ENCODE measurements at places on chromosomes 3 and 15.

DNA sequence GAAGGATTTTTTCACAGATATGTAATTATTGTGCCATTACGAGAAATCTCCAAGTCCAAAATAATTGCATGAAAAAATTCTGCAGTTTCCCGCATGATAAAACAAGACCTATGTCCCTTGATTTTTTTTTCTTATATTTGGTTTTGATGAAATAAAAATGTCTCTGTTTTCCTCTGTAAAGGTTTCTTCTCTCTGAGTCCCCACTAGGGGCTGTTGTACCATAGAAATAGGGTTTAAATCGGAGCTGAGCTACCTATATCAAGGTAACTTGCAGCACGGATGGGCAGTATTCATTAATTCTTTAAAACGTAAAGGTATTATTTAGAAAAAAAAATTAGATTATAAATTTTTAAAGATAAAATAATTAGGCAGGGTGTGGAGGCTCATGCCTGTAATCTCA, 66.6 kb upstream of the IGF1R start:
- no peak for DNase-seq

- no peak for DNase-seq
Measured at GRCh38 chr3:45312836-45313493, 75.4 kb upstream of the LARS2 start.

- DNase-seq: no peak
Measured at GRCh38 chr15:64915518-64916227, 4.0 kb downstream of the ANKDD1A start.

DNA sequence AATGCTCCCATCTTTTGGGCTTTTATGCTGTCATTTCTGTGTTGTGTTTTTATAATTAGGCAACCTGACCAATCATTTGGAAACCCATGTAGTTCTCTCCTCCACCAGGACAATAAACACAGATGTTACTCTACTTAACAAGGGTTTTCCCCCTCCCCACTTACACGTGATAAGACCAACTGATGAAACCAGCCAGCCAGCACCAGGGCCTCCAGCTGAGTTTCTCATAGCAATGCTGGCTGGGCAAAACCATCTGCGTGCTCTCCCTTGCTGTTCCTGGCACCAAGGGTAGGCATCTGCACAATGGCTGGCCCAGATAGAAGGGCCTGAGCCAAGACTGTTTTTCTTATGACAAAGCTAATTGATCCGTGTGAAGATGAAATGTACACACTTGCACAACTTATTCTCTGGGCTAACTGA, 310.4 kb downstream of the PLCL2 start:
- DNase-seq: no peak

DNA sequence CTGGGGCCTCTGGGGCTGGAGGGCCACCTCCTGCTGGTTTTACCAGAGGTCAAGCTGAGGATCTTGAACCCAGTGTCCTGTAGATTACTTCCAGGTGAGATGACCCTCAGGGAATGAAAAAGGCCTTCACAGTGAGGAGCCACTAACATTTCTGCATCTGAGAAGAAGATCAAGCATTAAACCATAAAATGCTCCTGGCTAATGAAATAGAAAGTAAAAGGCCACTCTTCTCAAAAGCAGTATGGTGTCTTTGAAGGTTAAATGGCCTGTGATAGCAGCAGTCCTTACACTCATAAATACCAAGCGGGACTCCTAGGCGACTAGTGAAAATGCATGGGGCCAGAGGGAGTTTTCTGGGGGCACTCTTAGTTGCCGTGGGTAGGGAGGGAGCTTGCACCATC, 47.0 kb upstream of the RGMA start:
- no peak for DNase-seq

- DNase-seq: no peak
Measured at GRCh38 chr3:56144805-56145204, 323.5 kb downstream of the ERC2 start.

DNA sequence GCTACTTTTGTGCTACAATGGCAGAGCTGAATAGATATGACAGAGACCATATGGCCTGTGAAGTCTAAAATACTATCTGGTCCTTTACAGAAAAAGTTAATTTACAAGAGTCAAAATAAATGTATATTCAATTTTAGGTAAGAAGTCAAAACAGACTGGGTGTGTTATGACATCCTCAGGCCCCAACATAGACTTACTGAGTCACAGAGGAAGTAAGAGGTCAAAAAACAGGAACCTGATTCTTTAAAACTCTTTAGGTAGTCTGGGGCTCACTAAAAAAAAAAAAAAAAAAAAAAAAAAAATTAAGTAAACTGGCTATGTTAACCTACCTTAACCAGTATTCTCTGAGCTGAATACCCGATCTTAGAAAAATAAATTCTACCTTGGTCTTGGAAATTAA, 13.1 kb downstream of the DNAAF4 start:
- DNase-seq: no peak

Data from hematopoietic multipotent progenitor cell treated with erythropoietin and hydrocortisone succinate and interleukin-3 and kit ligand, for 15 days (in vitro differentiated cells).